ENCODE measurements at places on chromosomes 5 and 9.

- no peak for DNase-seq
Observed at GRCh38 chr5:15014809-15015208, 143.2 kb upstream of the ANKH start.

GRCh38 chr9:133490865-133491655 lies 12.2 kb upstream of the SLC2A6 start:
- no peak for DNase-seq

DNA sequence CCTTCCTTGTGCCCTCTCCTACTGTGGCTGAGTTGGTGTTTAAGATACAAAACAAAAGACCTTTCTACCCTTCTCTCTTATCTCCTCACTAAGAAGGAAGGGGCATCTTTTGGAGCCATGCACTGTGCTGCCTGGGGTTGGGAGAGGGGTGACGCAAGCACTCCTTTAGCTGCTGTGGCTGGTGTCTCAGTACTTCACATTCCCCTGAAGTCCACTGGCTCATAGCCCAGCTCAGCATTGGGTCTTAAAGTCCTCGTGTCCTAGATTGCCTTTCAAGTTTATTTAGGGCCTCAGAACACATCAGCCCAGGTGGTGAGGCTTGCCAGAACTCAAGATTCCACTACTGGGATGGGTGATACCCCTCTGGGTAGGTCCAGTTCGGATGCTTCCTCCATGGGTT lies 325.9 kb upstream of the CYLC2 start:
- no peak for DNase-seq

DNA sequence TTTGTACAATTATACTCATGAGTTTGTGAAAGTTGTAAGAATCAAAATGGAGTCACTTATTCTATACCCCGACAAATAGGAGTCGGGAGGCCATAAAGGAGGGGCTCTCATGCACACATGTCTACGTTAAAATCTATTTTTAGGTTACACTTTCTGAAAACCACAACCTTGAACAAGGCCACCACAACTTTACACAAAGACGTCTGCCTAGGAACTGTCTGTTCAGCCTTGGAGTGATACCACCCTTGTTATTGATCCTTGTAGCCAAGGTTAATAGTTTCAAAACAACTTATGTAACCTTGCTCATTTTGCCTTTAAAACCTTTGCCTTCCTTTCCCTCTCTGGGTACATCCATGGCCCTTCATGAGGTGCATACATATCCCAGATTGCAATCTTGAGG lies 4.1 kb upstream of the NDFIP1 start:
- DNase-seq: no peak

DNA sequence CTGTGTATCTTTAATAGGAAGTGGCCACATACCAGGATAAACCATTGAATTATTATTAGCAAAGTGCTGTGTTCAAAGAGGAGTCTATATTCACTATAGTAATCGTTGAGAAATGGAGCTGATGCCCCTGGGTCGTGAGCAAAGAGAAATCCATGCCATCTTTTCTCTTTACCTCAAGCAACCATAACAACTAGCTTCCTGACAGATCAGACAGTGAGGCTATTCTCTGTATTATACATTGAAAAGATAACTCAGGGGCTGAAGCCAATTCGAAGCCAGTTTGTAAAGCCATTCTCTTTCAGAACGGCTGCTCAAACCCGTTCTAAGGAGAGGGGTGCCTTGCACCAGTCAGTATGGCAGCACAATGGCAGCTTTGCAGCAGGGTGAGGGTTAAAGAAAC lies 680.6 kb downstream of the SEMA5A start:
- no peak for DNase-seq

- DNase-seq: no peak
Observed at GRCh38 chr5:153552886-153553285, 62.4 kb downstream of the GRIA1 start.

DNA sequence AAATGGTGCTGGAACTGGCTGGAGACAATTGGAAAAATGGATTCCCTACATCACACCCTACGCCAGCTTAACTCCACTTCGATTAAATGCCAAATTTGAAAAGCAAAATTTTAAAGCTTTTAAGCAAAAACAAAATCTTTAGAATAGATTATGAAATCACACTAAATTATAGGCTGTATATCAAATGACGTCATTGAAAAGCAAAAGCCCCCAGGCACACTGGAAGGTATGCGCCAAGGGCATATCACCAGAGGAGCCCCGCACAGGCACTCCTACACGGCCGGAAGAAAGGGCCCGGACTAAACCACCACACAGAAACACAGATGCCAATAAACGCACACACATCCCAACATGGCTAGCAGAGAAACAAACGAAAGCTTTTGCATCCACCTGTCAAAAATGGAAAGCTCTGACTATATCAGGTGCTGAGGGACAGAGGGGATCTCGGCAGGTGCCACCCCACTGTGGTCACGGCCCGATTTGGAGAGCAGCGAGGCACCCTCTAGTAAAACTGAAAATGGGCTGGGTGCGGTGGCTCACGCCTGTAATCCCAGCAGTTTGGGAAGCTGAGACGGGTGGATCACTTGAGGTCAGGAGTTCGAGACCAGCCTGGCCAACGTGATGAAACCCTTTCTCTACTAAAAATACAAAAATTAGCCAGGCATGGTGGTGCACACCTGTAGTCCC lies 17.0 kb upstream of the MXD3 start:
- DNase-seq: no peak

DNA sequence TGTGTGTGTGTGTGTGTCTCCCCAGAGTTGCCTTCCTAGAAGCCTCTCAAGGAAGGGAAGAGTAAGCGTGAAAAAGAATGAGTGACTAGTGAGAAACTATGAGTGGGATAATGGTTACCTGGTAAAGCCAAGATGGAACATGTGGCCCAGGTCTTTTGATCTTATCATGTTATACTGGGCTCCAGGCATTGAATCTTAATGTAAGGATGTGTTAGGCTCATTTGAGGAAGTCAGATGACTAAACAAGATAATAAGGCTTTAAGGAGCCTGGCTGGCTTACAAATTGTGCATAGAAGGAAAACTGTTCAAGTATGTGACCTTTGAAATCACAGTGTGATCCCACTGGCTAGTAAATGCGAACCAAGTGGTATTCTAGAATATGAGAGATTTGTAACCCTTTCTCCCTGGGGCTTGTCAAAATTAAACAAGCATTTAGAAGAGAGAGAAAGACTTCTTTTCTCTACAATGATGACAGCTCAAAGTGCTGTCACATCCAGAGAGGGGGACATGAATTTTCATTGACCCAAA lies 29.9 kb upstream of the HMHB1 start:
- DNase-seq: no peak

- no peak for DNase-seq
Observed at GRCh38 chr5:82107267-82107666, 135.4 kb downstream of the ATG10 start.

- no peak for DNase-seq
Observed at GRCh38 chr5:155250596-155250995, 237.0 kb downstream of the KIF4B start.

DNA sequence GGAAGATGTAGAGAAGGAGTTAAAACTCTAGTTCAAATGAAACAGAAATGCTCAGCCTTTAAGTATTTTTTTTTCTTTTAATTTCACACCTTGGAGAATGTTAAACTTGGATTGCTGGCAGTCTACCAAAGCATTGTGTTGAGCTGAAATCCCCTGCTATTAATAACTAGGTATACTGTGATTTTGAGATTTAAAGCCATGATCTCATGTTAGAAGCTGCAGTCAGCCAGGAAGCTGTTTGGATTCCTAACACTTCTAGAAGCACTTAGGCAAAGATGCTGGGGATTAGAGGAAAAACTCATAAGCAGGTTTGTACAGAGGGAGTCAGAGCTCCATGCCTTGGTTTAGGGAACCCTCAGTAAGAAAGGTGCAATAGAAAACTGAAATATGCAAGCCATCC lies 141.4 kb downstream of the KIF4B start:
- DNase-seq: no peak

DNA sequence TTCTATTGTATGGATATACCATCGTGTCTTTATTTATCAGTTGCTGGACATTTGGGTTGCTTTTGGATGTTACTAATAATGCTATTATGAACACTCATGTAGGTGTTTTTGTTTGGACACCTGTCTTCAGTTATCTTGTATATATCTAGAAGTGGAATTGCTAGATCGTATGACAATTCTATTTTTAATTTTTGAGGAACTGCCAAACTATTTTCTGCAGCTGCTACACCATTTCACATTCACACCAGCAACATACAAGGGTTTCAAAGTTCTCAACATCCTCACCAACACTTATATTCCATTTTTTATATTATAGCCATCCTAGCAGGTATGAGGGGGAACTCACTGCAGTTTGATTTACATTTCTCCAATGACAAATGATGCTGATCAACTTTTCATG lies 324.6 kb downstream of the CAAP1 start:
- no peak for DNase-seq

DNA sequence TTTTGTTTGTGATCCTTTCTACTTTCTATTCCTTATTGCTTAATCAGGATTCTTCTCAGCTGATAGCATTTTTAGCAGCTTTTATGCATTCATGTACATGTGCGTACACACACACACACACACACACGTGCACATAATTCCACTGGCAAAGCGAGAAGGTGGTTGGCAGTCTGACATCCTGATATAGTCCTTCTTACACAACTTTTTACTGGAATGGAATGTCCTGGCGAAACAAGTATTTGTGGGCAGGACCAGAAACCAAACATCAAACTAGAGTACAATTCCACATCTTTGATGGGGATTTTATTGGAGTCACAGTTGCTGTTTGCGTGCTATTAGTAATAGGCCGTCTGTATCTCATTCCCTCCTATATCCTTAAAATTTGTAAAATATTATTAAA lies 356.5 kb downstream of the CCDC171 start:
- no peak for DNase-seq

- DNase-seq: no peak
Observed at GRCh38 chr9:79604921-79605562, 33.3 kb downstream of the TLE4 start.

GRCh38 chr5:107251151-107251550 lies 419.6 kb downstream of the EFNA5 start:
- DNase-seq: no peak

DNA sequence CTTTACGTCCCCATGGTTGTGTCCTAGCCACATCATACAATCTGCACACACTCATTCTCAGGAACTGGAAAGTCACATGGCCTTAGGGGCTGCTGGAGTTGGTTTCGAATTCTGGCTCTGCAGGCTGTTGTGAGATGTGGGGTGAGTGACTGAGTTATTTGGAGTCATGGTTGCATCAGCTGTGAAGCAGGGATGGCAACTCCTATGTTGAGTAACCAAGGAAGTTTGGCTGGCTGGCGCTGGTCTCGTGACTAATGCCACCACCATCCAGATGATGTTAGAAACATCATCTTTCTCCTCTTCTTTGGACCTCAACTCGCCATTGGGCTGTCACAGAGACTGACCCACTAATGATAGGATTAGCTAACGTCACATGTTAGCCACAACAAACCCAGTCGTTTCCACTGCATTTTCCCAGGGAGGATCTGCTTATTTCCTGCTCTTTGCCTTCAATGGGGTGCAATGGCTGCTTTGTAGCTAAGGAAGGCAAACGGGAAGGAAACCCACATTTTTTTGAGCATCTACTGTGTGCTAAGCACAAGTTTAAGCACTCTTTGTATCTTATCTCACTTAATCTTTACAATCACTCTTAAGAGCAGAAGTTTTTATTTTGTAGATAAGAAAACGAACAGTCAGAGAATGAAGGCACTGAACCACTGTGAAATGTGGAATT lies 78.1 kb upstream of the UBTD2 start:
- DNase-seq: no peak

- DNase-seq: no peak
Observed at GRCh38 chr5:6484446-6484845, 35.8 kb downstream of the UBE2QL1 start.

DNA sequence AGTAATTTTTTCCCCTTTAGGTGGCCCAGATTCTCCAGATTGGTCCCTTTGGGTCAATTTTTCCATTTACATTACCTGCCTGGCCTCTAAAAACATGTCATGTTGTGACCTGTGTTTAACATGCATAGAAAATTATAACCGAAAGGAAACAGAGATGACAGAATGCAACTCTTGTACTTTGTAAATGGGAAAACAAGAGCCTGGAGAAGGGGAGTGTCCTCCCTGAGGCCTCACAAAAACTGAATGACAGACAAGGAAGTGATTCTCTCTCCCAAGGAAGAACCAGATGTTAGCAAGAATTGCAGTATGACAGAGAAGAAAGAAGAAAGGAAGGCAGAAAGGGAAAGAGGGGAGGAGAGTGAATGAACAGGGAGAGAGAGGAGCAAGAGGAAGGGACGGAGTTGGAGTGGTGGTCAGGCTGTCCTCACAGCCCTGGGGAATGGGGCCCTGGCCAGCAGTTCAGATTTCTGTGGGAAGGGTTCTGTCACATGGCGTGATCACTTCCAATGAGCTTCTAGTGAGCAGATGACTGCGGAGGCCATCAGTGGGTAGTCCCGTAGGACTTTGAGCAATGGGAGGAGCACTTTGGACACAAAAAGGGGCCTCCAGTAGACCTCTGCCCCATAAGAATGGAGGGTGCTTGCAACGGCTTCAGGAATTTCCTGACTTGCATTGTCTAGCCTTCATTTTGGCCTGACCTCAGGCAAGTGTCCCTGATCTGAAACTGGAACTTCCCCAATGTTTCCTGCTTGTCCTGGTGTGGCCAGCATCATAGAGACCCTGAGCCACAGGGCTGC lies 31.6 kb downstream of the ABLIM3 start:
- DNase-seq: no peak

GRCh38 chr5:126044111-126044668 lies 379.0 kb upstream of the GRAMD2B start:
- DNase-seq: no peak

DNA sequence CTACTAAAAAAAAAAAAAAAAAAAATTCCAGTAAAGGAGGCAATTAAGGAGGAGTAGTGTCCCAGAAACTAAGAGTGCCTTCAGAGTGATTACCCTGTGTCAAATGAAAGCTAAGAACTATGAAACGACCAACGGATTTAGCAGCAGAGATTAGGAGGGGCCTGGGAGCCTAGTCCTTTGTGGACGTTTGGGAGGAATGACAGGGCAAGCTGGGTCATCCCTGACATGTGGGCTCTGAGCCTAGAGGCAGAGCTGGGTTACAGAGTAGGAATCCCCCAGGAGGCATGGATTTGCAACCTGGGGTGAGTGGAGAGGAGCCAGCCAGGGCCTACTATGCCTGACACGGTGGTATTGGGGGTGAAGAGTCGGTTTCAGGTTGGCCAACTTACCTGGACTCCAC lies 4.3 kb upstream of the ARID3C start:
- no peak for DNase-seq

DNA sequence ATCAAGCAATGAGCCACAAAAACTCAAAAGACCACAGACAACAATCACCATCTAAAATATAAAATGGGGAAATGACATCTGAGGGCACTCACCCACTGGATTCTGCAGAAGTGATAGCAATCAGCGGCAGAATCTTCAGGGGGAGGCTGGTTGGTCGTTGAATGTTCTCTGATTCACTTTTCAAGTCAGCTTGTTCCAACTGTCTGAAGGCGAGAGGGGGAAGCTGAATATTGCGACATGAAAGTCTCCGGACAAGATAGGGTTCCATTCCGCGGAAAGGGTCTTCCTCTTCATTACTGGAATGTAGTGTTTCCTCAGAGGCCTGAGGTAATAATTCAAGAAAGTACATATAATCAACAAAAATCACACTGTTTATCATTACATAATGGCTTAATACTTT lies 94.9 kb upstream of the PDE4D start:
- DNase-seq: no peak

Data from cortex of kidney (tissue), 1 donor.